ENCODE measurements at places on chromosomes 3 and 15. TPM values are rescaled to one million over a fixed set of nuclear protein-coding genes. Genes with fewer than 3 reads are reported as not detected.

The CASR gene
- total RNA-seq, result not detected

The TGM5 gene
- total RNA-seq, result not detected

The CPLX3 gene
- not detected for total RNA-seq

The CELF6 gene
- 1.0 TPM for total RNA-seq

The SNURF gene
- total RNA-seq, result 36.0 TPM

The DUOXA2 gene
- total RNA-seq, result not detected

The CSPG4 gene
- 71.5 TPM for total RNA-seq

The WDR76 gene
- 5.7 TPM for total RNA-seq

The NR2C2 gene
- total RNA-seq, result 27.7 TPM

The CILP gene
- total RNA-seq, result 38.1 TPM

The LRRC34 gene
- total RNA-seq, result 3.1 TPM

The ATP13A4 gene
- 1.6 TPM for total RNA-seq

The FRMD4B gene
- 21.4 TPM for total RNA-seq

The SMCO1 gene
- 3.7 TPM for total RNA-seq

The PARP15 gene
- total RNA-seq, result 2.6 TPM

The PTPRG gene
- 48.5 TPM for total RNA-seq

The MYL3 gene
- total RNA-seq, result 53.2 TPM

The C15orf39 gene
- total RNA-seq, result 2.6 TPM

The GADL1 gene
- 25.1 TPM for total RNA-seq

The DGKG gene
- 2.6 TPM for total RNA-seq

The ANKRD34C gene
- total RNA-seq, result not detected

The GOLGA6L10 gene
- total RNA-seq, result 0.52 TPM

The DPPA4 gene
- total RNA-seq, result 0.52 TPM

The ZNF80 gene
- not detected for total RNA-seq

The SH2D7 gene
- not detected for total RNA-seq

The FSIP1 gene
- 3.7 TPM for total RNA-seq

The GP5 gene
- under 0.01 TPM for total RNA-seq

The ALPK3 gene
- total RNA-seq, result 33.4 TPM

The PEAK1 gene
- 60.0 TPM for total RNA-seq

The FRMD5 gene
- 3.7 TPM for total RNA-seq

The THAP10 gene
- 5.2 TPM for total RNA-seq

The MAN2A2 gene
- 14.1 TPM for total RNA-seq

The NOX5 gene
- under 0.01 TPM for total RNA-seq

The GOLGA8Q gene
- total RNA-seq, result 1.0 TPM

The SERINC4 gene
- under 0.01 TPM for total RNA-seq

The CPA3 gene
- 5.2 TPM for total RNA-seq

The NR1I2 gene
- under 0.01 TPM for total RNA-seq

The SAMD7 gene
- total RNA-seq, result not detected

The ATP8B4 gene
- total RNA-seq, result 15.1 TPM

The AMIGO3 gene
- total RNA-seq, result under 0.01 TPM

The GCSAM gene
- total RNA-seq, result 0.52 TPM

The CX3CR1 gene
- 3.1 TPM for total RNA-seq

The BSN gene
- total RNA-seq, result under 0.01 TPM

The MANF gene
- 37.6 TPM for total RNA-seq
